CD4-positive, alpha-beta T cell treated with Interleukin-15 for 1 hour (primary cell): ENCODE measurements at places on chromosomes 13 and 19.

GRCh38 chr13:24050292-24050711 lies 110.2 kb upstream of the SPATA13 start:
- DNase-seq = no peak

GRCh38 chr13:41196620-41197019 lies 2.3 kb upstream of the KBTBD7 start:
- no peak for DNase-seq

DNA sequence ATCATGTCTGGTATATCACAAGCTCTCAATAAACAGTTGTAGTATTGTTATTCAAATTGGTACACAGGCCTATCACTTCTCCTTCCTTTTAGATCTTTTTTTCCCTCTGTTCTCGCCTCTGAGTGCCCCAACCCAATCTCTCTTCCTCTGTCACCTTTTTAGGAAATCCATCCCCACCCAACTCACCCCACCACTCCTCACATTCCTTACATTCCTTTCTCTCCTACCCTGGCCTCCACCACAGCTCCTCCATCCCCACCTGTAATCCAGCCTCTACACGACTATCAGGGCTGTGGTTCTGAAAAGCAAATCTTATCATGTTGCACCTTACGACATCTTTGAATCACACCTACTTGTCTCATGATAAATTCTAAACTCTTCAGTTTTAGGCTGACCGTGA lies 545.4 kb upstream of the GPC6 start:
- DNase-seq = no peak

DNA sequence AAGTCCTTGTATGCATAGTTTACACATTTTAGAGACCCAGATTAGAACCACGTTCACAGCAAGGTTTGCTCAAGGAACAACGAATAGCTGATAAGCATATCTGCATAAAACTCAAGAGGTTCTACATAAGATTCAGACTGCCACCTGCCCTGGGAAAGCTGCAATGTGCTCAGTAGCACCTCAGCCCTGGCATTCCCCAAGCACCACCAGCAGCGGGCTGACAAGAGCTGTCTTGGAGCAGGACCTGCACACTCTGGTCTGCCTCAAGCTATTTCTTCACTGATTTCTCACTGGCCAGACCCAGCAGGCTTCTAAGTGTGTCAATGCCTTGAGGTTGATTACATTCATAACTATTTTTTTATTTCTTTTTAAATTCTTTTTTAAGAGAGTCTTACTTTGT lies 65.8 kb upstream of the UQCRFS1 start:
- no peak for DNase-seq

DNA sequence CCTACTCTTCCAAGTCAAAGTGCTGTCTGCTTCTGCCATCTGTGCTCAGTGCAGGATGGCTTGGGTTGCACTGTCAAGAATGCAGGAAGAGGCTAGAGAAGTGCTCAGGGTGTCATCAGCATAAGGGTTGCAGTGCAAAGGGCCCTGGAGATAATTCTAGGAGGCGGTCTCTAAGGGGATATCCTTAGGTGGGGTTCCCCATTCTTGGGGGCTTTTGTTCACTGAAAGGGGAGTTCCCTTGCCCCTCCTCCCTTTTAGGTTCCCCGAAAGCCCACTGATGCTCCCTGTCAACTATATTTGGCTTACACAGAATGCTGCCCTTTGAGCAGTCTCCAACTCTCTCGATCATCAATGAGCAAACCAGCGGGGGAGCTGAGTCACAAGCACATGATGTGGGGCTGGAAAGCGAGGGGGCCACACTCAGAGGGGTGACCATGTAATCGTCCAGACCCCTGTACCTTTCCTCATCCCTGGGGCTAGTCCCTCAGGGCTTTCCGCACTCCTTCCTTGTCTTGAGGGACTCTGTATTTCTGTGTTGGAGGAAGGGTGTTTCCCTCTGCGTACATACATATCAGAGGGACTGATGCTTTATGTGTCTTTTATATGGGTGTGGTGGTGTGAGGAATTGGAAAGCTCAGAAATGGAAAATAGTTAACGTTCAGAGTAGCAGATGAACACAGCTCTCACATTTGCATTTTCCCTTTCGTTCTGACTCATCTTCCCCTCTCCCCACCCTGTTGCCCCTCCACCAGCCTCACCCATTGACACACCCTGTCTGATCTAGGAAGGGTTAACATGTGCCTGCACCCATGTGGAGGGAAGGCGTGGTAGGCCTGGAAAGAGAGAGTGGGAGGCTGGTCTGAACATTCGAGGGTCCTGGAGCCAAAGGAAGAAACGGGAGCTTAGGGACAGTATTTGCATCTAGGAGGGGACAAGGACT lies 6.7 kb downstream of the ZBTB32 start:
- no peak for DNase-seq
